Mammary epithelial cell (primary cell): ENCODE measurements at places on chromosomes 1 and 21.

GRCh38 chr1:41621791-41622190, 137.3 kb upstream of the EDN2 start:
- no peak for DNase-seq

DNA sequence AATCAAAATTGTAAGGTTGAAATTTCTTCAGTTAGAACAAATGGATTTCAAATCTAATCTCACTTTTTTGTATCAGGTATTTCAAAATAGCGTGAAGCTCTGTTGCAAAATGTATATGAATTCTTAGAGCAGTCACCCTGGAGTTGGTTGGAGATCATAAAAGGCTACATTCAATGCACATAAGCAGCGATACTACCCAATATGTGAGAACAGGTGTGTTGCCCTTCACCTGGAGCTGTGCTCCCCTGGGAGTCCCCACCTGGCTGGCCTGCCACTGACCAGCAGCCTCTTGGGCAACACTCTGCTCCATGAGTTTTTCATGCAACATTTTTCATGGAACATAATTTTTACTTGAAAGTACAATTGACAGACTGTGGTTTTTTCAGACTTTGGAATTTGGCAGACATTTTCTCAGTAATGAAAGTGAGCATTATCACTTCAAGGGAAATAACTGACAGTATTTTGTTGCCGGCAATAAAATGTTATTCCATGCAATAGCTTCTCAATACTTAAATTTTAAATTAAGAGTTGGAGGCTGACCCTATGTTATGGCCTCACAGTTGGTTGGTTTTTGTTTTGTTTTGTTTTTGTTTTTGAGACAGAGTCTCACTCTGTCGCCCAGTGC, 95.1 kb downstream of the ST3GAL3 start:
- no peak for DNase-seq

- DNase-seq = no peak
These were observed 417.0 kb downstream of the PTBP2 start for GRCh38 chr1:97138515-97139032.

DNA sequence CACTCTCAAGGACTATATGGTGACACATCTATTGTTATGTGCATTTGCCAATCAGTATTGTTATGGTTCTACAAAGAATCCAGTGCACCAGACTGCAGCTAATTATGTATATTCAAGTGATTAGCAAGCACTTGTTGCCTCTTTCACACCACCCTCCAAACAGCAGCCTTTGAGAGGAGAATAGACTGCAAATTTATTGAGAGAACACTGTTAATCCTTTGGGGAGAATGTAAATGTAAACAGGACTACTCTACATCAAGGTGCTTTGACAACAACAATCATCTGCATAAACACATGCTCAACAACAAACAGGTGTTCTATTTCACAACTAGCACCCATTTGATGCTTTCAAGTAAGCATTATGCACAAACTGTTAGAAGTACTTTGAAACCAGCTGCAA, 117.4 kb downstream of the AKT3 start:
- DNase-seq = no peak
